ENCODE measurements at places on chromosomes 11 and 22.

DNA sequence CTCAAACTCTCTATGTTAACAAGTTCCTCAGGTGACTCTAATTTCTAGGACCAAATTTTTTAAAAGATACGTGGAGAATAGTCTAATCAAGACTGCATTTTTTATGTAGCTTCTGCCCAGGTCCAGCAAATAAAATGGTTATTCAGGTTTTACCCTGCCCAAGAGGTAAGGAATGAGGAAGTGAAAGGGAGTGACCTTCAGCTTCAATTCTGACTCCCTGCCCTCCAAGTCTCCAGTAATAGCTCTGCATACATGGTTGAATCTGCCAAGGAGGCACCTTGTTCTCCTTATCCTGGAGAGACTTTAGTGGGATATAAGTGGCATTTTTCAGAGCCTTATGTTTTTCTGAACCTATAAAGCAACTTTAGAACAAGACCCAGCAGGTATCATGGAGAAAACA, 15.5 kb downstream of the MUC15 start:
- DNase-seq, result no peak

GRCh38 chr22:31526270-31526669, 29.9 kb downstream of the SFI1 start:
- peak; percentile 61 for DNase-seq

GRCh38 chr22:49308300-49308699, 519.4 kb downstream of the BRD1 start:
- DNase-seq, result no peak

DNA sequence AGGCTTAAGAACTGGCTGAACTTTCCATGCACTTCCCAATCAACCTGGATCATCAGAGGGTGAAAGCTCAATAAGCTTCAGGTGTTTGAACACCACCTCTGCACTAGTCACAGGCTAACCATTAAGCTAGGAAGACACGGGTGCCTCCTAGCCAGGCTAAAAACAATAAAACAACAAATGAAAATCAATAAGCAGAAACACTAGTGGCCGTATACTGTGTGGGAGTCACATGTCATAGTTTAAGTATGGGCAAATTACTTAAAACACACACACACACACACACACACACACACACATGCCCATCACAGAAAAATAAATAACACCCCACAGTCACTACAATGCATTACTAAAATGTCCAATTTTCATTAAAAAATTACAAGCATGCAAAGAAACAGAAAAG, 85.2 kb downstream of the APOL5 start:
- DNase-seq, result no peak

GRCh38 chr11:64028398-64029115, 7.2 kb upstream of the FLRT1 start:
- DNase-seq, result no peak

GRCh38 chr11:114061048-114061680, 1.7 kb downstream of the ZBTB16 start:
- no peak for DNase-seq

GRCh38 chr11:6554828-6555706, 48.3 kb downstream of the RRP8 start:
- no peak for DNase-seq

GRCh38 chr11:124865902-124866851, 945 bp downstream of the ROBO3 start:
- peak; percentile 47 for DNase-seq

GRCh38 chr11:2652333-2653197, 47.2 kb downstream of the KCNQ1OT1 start:
- no peak for DNase-seq

- DNase-seq, result peak; percentile 45
Measured at GRCh38 chr11:95229199-95229992, 1.6 kb downstream of the SESN3 start.

- no peak for DNase-seq
Measured at GRCh38 chr11:86978247-86978646, 23.1 kb upstream of the FZD4 start.

GRCh38 chr11:65132238-65132987, 1.9 kb downstream of the SYVN1 start:
- DNase-seq, result no peak

DNA sequence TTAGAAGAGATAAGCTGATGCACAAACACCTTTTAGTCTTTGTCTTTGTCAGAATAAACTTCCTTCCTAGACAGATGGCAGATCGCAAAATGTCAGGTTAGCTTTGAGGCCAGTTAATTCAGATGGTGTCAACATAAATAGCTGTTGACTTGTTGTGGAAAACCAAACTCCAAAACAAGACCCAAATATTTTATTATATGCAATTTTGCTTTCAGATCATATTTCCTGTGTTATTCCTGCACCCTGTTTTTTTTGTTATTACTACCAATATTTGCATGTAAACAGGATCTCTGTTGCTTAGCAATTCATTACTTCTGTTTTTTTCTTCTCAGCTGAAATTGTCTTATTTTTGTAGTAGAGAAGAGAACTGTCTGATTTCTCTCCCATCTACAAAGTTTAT, 316.0 kb downstream of the ETS1 start:
- DNase-seq, result no peak

- no peak for DNase-seq
Measured at GRCh38 chr22:25331050-25331449, 111.6 kb downstream of the CRYBB2 start.

GRCh38 chr22:46043816-46044620, 67.1 kb upstream of the WNT7B start:
- DNase-seq, result no peak

DNA sequence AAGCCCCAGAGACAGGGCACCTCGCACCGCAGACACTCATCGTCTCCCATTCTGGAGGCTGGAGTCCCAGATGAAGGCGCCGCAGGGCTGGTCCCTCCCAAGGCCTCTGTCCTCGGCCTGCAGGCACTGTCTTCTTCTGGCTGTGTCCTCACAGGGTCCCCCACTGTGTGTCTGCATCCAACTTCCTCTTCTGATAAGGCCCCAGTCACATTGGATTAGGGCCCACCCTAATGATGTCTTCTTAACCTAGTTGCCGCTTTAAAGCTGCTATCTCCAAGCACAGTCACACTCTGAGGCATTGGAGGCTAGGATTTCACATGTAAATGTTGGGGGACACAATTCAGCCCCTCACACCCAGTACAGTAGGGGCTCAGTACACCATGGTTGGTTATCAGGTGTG, 48.9 kb downstream of the DHCR7 start:
- no peak for DNase-seq

DNA sequence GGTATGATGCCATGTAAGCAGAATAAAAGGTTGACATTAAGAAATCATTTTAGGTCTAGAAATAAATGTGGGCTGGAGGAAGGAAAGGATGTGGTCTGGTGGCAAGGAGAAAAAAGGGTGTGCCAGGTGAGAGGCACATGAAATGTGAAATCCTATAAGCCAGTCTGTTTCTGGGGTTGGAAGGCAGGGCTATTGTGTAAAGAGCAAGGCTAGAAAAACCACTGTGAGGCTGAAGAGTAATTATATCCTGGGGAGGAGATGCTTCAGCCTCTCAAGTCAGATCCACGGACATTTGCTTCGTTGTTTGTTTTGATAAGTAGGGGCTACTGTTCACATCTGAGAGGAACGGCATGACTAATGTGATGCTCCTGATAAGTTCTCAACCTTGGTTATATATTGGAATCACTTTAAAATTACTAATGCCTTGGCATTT, 77.5 kb upstream of the CTSC start:
- DNase-seq, result peak; percentile 77

- no peak for DNase-seq
Measured at GRCh38 chr11:125084761-125085231, 21.7 kb downstream of the SLC37A2 start.

GRCh38 chr11:46916286-46917108, 1.9 kb downstream of the LRP4 start:
- DNase-seq, result no peak

GRCh38 chr22:41526830-41527799, 17.2 kb downstream of the POLR3H start:
- peak; percentile 69 for DNase-seq

DNA sequence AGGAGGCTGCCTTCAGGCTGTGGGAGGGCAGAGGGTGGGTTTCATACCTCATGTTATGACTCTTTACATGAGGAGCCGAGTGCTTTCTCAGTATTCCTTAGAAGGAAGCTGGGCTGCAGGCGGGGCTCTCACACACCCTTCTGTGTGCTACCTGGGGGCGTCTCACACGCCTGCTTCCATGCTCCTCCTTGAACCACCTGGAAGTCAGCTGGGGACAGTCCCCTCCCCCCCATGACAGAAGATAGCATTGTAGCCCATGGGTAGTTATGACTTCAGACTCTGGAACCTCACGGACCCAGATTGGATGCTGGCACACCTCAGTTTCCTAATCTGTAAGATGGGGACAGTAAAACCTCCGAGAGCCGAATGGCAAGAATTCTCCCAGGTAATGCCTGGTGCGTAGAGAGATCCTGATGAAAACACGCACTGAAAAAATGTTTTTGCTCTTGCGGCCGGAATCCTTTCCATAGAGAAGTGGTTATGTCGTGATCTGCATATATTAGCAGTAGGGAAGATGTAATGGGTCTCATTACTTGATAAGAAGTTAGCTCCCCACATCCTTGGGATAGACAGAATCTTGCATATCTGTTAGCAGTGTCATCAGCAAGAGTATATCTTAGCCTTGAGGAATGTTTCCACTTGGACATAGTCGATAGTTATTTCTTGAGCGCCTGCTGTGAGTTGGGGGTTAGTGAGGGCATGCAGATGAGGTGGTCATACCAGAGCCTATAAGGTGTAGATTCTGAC, 4.9 kb downstream of the DAGLA start:
- DNase-seq, result no peak

DNA sequence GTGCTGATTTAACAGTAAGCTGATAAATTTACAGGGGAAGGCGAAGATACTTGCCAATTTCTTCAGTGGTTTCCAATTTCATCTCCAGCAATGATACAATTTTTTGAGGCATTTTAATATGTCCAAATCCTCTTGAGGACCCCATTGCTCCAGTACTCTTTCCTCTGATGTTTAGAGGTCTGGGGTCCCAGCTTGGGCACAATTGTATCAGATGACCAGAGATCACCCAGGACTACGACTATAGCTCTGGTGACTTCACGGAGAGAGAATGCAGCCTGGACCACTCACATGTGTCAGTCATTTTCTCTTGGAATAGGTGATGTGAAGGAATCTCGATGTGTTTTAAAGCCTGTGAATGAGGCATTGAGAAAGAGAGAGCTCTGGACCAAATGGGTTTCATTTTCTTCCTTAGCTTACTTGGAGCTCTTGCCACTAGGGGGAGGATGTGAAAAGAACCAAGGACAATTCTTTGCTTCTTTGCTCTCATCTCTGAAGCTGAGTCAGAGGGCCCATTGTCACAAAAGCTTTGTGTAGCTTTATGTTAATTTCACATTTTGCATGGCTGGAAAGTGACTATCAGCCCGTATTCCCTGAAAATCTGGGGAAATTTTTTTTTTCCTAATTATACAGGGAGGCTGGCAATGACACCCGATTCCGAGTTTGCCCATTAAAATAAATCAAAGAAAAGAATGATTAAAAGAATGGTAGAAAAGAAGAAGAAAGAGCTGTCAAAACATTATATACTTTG, 6.7 kb upstream of the CCDC90B start:
- DNase-seq, result peak; percentile 65

DNA sequence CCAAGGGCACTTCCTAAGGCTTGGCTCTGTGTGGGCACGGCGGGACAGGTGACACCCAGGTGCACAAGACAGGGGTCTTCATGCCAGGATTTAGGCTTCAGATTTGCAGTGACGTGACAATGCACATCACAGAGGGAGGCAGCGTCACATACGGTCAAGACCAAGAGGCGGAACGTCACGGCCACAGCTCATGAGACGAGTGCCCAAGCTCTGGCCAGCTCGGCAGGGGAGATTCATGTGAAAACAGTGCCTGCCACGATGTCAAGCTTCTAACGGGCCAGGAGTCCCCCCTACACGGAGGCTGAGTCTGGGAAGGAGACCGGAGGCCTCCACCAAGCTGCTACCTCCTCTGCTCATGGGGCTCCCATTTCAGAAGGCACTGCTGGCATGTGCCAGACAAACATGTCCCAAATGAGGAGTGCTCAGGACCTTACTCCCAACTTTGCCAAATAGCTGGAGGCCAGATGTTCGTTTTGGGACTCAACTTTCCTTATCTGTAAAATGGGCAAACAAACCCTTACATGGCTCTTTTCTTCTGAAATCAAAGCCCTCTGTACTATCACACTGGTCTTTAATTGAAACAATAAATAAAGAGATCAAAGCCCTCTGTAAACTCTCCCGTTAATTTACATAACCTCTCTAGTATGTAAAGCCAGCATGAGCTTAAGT, 16.6 kb downstream of the VPS37C start:
- DNase-seq, result no peak

DNA sequence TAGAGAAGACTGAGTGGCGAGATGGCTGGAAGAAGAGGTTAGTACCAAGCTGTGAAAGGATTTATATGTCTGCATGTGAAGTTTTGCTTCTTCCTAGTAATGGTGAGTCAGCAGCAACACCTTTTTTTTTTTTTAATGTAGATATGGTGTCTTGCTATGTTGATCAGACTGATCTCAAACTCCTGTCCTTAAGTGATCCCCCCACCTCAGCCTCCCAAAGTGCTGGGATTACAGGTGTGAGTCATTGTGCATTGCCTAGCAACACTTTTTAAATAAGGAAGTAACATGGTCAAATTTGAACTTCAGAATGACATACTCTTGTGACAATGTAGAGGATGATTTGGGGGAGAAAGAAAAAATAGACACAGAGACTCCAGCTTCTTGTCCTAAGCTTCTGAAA, 6.5 kb upstream of the CSTPP1 start:
- DNase-seq, result no peak

DNA sequence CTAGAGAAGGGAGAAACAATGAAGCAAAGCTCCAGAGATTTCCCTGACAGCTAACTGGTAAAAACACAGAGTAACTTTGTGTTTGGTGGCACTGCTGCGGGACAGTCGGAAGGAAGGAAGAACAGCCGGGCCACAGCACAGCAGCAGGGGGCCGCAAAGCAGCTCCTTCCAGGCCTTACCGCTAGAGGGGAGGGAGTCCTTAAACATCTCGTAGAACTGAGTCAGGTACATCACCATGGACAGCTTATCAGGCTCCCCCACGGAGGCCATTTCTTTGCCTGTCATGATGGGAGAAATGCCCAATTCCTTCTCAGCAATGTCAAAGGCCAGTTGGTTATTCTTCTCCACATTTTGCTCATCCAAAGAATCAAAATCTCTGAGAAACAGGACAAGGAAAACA, 114.6 kb upstream of the BID start:
- DNase-seq, result no peak

GRCh38 chr11:11839718-11840117, 2.1 kb upstream of the USP47 start:
- DNase-seq, result no peak

- no peak for DNase-seq
Measured at GRCh38 chr11:64005691-64006090, 19.5 kb downstream of the OTUB1 start.

- DNase-seq, result no peak
Measured at GRCh38 chr22:46479046-46479445, 58.4 kb downstream of the CELSR1 start.

- DNase-seq, result no peak
Measured at GRCh38 chr11:70027451-70027850, 50.7 kb upstream of the ANO1 start.

- DNase-seq, result peak; percentile 85
Measured at GRCh38 chr11:66868726-66869566, 12.1 kb downstream of the LRFN4 start.

- DNase-seq, result no peak
Measured at GRCh38 chr11:12961615-12962014, 47.5 kb upstream of the RASSF10 start.
